ENCODE measurements at places on chromosomes 4 and X.

GRCh38 chr4:10243856-10244255, 127.3 kb upstream of the WDR1 start:
- DNase-seq = no peak

GRCh38 chr4:54660591-54660990, 2.8 kb downstream of the KIT start:
- DNase-seq = no peak

- no peak for DNase-seq
Measured at GRCh38 chr4:165462009-165462408, 83.2 kb downstream of the CPE start.

DNA sequence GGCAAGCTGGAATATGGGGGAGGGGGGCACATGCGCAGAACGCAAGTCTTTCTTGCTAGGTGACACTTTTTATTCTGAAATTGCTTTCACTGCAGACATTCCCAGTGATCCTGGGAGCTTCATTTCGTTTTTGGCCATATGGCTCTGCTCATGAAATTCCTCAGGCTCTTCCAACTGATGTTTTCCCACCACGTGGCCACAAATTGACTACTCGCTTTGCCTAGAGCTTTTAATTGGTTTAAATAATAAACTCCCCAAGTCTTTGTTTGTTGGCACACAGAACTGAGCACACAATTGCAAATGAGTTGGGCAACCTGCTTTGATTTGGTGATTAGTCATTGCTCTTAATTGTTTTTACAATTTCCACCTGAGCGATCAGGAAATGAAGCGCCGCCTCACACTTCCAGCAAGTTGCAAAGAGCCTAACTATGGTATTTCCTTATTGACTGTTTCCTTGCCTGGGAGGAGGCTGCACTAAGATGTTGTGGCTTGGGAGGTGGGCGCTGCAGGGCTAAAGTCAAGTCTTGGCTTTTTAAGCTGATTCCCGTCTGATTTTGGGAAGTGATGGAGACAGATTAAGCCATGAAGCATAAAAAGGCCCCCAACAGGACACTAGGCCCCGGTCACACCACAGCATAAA, 282.5 kb downstream of the ZIC3 start:
- no peak for DNase-seq

GRCh38 chr4:8391972-8392371, 48.6 kb downstream of the ACOX3 start:
- DNase-seq = no peak

DNA sequence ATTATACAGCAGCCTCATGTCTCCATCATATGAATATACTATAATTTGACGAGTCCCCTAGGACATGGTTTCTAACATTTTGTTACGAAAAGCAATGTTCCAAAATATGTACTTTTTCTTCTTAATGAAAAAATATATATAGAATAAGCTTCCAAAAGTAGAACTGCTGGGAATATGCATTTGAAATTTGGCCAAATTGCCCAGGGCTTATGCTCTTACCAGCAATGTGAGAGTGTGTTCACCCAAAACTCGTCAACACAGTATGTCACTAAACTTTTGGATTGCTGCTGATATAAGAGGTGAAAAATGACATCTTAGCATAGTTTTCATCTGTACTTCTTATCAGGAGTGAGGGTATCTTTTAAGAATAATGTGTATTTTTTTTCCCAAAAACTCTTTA, 64.6 kb upstream of the STIM2 start:
- DNase-seq = no peak

DNA sequence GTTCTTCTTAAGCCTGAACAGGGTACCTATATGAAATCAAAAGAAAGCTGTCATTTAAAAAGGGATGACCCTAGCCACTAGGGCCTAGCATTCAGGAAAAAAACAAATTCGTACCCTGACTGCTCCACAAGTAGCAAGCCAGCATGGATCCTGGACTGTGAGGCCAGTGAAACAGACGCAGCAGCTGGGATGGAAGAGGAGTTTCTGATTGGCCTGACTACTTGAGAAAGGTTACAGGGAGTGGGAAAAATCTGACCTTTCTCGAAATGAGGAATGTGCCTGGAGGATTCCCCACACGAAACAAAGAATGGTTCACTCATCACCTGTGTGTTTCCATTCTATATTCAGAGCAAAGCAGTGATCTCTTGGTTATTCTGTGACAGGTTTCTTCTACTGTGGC, 87.6 kb upstream of the JADE1 start:
- DNase-seq = no peak

GRCh38 chrX:81377329-81377728, 175.4 kb downstream of the SH3BGRL start:
- DNase-seq = no peak

- no peak for DNase-seq
Measured at GRCh38 chrX:12919620-12920019, 13.2 kb downstream of the TLR8 start.

DNA sequence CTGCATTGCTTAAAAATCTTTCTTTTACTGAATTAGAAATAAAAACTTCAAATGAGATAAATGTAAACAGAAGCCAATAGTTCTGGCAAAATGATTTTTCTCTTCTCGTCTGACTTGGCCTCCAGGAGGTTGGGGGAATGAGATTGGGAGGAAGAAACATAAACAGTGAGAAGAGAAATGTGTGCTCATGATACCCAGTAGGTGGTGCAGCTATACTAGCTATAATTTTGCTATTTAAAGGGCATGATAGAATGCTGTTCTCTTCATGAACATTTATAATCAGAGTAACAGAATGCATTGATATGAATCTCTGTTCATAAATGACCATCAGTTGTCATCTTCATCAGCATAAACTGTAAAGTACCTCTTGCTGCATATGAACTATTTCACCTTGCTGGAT, 85.5 kb downstream of the TACR3 start:
- no peak for DNase-seq

GRCh38 chr4:126604268-126604867, 1028.4 kb upstream of the INTU start:
- DNase-seq = no peak

- no peak for DNase-seq
Measured at GRCh38 chrX:40168480-40169011, 70.8 kb upstream of the BCOR start.

DNA sequence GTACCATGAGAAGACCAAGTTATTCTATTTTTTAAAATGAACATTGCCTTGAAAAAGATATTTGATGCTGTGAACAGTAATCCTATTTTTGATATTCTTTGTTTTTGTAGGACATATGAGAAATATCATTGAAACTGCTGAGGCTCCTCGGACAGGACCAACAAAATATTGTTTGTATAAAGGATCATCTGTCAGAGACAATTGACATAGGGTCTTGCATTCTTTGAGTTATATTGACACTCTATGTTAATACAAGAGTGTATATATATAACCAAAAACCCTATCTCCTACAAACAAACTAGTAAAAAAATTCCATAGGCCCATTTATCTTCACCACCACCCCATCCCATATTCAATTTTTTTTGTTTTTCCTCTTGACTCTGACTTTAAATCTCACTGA, 222.7 kb downstream of the DACH2 start:
- DNase-seq = no peak

- DNase-seq = no peak
Measured at GRCh38 chr4:175813204-175813603, 1.1 kb upstream of the GPM6A start.

- no peak for DNase-seq
Measured at GRCh38 chr4:91621446-91621845, 682.3 kb upstream of the GRID2 start.

- no peak for DNase-seq
Measured at GRCh38 chr4:3690551-3691152, 75.5 kb upstream of the ADRA2C start.

- DNase-seq = no peak
Measured at GRCh38 chr4:121457278-121457875, 76.6 kb upstream of the QRFPR start.

DNA sequence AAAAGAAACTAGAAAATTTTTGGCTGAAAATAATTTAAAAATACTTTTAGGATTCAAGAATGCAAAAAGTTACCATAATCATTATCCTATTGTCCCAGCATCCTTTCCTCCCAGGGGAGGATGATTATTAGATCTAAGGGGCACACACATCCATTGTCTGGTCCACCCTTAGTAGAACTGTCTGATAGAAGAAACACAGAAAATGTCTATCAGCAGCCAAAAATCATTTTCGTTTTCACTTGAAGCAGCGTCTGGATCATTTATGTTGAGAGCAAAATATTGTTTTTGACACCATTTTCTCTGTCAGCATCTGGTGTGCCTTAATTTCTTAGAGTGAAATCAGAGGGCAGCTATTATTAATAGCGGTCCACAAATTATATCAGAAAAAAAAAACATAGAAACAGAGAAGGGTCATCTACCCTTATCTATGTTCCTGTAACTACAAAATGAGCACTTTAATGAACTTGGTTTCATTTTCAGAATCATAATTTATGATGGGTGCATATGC, 446.3 kb downstream of the TRAM1L1 start:
- DNase-seq = no peak

- DNase-seq = no peak
Measured at GRCh38 chrX:9821572-9821971, 35.3 kb downstream of the SHROOM2 start.

GRCh38 chr4:31183256-31183655, 463.1 kb downstream of the PCDH7 start:
- DNase-seq = no peak

DNA sequence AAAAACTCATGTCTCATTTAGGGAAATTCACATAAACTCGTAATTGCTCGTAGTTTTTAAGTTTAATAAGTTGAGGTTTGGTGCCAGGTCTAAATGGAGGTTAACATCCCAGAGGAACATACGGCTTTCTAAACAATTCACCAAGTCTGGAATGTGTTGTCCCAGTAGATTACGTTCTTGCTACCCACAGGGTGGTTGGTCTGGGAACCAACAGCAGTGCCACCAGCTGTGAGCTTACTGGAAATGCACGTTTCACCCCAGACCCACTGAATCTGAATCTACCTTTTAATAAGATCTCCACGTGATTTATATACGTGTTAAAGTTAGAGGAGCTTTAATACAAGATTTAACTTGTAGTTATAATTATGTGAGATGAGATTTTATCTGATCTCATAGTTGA, 134.3 kb downstream of the BMPR1B start:
- no peak for DNase-seq

GRCh38 chr4:161929956-161930355, 233.8 kb downstream of the FSTL5 start:
- no peak for DNase-seq

DNA sequence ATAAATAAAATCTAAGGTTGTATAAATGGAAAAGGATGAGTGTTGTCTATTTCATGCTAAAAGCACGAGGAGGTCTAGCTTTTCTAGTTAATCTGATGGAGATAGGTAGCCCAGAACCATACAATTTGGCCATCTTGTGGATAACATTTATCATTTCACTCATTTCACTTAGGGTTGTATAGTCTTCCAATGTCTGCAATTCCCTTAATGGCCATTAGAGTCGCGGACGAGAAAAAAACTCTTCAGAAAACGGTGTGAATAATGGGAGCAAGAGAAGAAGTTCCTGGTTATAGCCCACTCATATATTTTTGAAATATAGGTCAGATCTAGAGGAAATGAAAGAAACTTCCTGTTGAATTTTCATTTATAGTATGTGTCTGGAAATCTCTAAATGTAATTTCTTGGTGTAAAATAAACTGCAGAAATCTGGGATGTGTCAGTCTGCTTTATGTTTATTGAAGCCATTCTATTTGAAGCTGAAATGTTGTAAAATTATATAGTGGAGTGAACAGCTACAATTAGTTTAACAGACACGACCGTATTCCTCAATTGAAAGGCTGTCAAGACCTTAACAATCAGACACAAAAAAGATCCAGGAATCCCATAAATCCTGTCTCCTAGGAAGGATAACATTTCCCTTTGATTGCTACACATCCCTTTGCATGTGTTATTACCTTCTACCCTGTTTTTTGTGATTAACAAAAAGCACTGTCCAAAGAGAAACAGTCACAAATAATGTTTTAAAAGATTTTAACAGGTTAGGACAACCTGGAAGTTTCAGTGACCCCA, 47.7 kb upstream of the MGST2 start:
- DNase-seq = no peak

DNA sequence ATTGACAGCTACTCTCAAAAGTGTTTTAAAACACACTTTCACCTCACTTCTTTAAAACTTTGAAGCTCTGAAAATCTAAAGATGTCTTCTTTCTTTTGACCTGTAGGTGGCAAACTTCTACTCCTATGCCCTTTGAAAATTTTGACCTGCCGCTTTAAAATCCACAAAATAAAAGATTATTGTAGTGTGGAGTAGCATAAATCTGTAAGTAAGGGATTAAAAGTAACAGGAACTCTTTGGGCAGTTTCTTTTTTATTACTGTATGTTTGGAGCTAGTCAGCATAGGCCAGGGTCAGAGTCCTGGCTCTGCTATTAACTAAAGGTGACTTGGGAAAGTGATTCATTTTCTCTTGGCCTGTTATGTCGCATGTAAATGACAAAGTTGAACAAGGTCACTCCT, 25.5 kb downstream of the BBS12 start:
- DNase-seq = no peak

- no peak for DNase-seq
Measured at GRCh38 chr4:7239844-7240243, 47.5 kb downstream of the SORCS2 start.

- no peak for DNase-seq
Measured at GRCh38 chr4:187464573-187464972, 531.0 kb upstream of the ZFP42 start.

GRCh38 chr4:48271626-48272025, 2.0 kb upstream of the TEC start:
- DNase-seq = no peak

DNA sequence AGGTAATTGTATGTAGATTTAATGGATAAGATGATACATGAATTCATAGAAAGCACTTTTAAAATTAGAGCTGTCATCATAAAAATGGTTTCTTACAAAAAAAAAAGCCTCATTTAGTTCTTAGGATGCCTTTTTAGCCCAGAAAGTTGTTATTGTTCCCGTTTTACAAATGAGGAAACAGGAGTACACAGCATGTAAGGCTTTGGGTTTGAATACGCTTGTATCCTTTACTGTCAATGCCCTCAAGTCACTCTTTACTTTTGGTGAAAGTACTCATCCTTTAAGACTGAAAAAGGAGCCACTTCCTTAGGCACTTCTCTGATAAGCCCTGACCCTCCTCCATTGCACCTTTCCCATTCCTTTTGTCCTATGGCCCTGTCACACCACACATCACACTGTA, 4.9 kb downstream of the EREG start:
- no peak for DNase-seq

DNA sequence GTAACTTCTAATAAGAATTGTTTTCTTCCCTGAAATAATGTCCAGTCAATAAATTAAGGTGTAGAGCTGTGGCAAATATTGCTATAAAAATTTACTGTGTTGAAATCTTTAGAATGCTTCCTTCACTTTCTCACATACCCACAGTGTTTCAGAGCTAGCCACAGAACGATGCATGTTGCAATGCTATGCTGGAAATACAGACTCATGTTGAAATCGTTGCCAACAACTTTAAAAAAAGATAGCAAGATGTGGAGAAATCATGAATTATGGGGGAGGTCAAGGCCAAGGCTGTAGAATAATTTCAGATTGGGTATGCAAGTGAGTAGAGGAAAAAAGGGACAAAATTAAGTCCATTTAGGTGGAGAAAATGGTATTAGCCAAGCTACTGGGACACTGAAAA, 204.8 kb downstream of the VEGFC start:
- peak; percentile 75 for DNase-seq

- DNase-seq = no peak
Measured at GRCh38 chr4:14809203-14809602, 193.1 kb upstream of the CPEB2 start.

- peak; percentile 25 for DNase-seq
Measured at GRCh38 chr4:149754526-149754925, 61.1 kb downstream of the IQCM start.
